ENCODE measurements at places on chromosomes 1 and 21.

- no peak overlapping the region for H3K27ac ChIP-seq
- H3K4me3 ChIP-seq, result no peak overlapping the region
- peaks cover 5% of the 10 kb centered on the region for H3K36me3 ChIP-seq
- DNase-seq, result no peak
- no peaks in the 10 kb centered on the region for H3K4me1 ChIP-seq
These were observed 20.3 kb downstream of the RNASEL start for GRCh38 chr1:182568647-182569284.

DNA sequence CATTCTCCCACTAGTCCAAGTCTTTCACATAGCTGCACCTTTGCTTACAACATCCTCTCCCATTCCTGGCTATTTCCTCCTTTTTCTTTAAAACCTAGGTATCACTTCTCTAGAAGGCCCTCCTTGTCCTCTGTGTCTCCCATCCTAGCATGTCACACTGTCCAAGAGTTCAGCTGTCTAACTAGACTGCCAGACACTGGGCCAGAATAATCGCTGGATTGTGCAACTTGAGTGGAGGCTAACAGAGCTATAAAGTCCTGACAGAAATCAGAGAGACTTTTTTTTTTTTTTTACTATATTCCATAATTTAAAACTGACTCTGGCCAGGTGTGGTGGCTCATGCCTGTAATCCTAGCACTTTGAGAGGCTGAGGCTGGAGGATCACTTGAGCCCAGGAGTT lies 4.2 kb upstream of the ANGPTL7 start:
- peaks cover 6% of the 10 kb centered on the region for H3K4me1 ChIP-seq
- no peaks in the 10 kb centered on the region for H3K27me3 ChIP-seq
- no peak overlapping the region for H3K4me3 ChIP-seq
- no peak for DNase-seq
- H3K27ac ChIP-seq, result no peak overlapping the region
- H3K36me3 ChIP-seq, result peaks cover 40% of the 10 kb centered on the region

DNA sequence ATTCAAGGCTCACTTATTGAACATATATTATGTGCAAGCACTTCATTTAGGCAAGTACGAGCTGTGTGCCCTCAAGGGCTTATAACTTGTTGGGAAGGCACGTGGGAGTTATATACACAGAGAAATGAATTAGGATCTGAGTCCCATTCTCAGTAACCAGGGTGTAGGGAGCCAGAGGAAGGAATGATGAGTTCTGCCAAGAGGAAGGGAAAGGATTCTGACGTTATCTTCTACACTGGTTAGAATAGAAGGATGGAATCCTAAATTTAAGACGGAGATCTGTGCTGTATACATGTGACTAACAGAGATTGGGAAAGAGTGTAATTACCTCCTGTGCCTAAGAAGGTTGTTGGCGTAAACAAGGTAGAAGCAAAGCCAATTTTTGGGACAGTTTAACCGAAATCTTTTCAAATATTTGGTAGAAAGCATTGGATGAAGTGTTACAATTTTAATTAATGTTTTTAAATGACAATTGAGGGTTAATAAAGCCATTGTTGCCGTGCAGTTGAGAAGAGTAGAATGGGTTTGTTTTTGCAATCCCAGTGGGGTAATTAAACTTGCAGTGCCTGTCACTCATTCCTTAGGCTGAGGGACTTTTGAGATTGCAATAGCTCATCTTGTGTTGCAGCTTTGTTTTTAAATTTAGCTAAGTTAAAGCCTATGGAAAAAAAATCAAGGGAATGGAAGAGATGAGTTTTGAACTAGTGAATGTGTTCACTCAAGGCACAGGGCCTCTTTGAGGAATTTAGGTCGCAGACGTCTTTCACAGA lies 177.2 kb downstream of the NFIA start:
- peak overlapping the region; percentile 36 for H3K27ac ChIP-seq
- peaks cover 34% of the 10 kb centered on the region for H3K4me1 ChIP-seq
- peaks cover 7% of the 10 kb centered on the region for H3K36me3 ChIP-seq
- H3K27me3 ChIP-seq, result no peaks in the 10 kb centered on the region

DNA sequence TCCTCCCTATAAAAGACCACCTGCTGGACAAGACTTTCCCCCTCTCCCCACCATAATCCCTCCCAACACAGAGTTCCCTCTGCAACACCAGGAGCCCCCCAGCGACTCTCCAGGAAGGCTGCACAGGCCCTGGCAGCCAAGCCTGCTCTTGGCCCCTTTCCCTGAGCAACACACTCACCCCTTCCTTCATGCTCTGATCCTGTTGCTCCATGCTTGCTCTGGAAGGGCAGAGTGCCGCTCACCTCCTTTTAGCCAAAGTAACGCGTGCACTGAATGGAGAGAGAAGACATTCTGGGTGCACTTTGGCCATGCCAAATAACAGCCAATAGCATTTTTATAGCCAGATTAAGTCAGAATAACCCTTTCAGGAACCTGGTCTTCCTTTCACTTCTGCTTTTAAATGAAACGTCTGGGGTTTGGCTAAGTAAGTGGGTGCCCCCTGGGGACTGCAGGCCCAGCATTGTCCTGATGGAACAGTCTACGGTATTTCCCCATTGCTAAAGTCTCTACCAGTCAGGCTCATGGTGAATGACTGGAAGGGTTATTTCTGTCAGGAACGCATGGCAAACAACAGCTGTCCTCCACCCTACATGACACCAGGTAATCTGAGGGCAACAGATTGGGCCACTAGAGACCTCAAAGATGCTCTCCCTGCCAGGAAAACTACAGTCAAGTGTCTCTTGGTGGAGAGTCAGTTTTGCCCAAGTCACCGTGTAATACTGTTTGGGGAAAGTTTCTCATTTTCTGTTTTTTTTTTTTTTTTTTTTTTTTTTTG lies at the start of gene SLC2A5:
Gene SLC2A5, minus strand, starts transcription at position 310 of the 775 bp plus-strand sequence. Its CDS starts 99 bp downstream, at position 211.
- DNase-seq, result no peak
- no peaks in the 10 kb centered on the region for H3K27me3 ChIP-seq
- no peak within 1 kb of the TSS for H3K4me3 ChIP-seq

- no peak for DNase-seq
- peaks cover 15% of the 10 kb centered on the region for H3K27me3 ChIP-seq
These were observed 17.5 kb upstream of the COL6A2 start for GRCh38 chr21:46080171-46081021.

- H3K4me3 ChIP-seq, result no peak overlapping the region
- peak overlapping the region; percentile 74 for H3K27ac ChIP-seq
- no peaks in the 10 kb centered on the region for H3K27me3 ChIP-seq
- H3K4me1 ChIP-seq, result no peaks in the 10 kb centered on the region
These were observed 17.7 kb upstream of the PRRC2C start for GRCh38 chr1:171467626-171468025.

GRCh38 chr1:83813576-83813975 lies 185.4 kb downstream of the TTLL7 start:
- DNase-seq, result no peak
- H3K4me1 ChIP-seq, result peaks cover 17% of the 10 kb centered on the region
- H3K27me3 ChIP-seq, result no peaks in the 10 kb centered on the region
- no peak overlapping the region for H3K27ac ChIP-seq
- H3K36me3 ChIP-seq, result no peaks in the 10 kb centered on the region

DNA sequence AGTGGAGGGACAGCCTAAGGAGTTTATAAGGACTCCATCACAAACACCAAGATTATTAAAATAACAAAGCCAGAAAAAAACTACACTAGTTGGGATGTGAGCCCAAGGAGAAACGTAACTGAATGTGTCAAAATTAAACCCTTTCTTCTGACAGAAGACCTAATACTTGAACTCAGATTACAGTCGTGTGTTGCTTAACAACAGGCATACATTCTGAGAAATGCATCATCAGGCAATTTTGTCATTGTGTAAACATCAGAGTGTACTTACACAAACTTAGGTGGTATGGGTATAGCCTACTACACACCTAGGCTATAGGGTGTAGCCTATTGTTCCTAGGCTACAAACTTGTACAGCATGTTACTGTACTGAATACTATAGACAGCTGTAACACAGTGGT lies 23.4 kb downstream of the DSTYK start:
- peaks cover 20% of the 10 kb centered on the region for H3K4me1 ChIP-seq
- no peak overlapping the region for H3K27ac ChIP-seq
- H3K4me3 ChIP-seq, result no peak overlapping the region
- no peaks in the 10 kb centered on the region for H3K27me3 ChIP-seq
- peak; percentile 72 for DNase-seq
- H3K36me3 ChIP-seq, result peaks cover 5% of the 10 kb centered on the region

DNA sequence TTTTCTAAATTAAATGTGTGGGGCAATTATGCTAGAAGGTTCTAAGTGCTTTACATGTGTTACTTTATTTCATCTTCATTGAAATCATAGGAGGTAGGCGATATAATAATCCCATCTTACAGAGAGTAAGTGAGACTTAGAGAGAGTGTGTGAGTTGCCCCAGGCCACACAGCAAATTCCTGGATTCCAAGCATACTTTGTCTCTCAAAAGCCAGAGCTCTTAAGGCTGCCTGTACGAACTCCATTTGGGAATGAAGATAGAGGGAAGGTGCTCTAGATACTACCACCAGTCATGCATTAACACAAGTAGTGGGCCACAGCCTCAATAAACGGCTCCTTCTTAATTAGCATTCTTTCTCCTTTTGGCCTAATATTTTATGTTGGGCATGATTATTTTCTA lies 170.1 kb downstream of the SIPA1L2 start:
- no peak for DNase-seq
- no peaks in the 10 kb centered on the region for H3K27me3 ChIP-seq
- H3K4me1 ChIP-seq, result no peaks in the 10 kb centered on the region
- peaks cover 7% of the 10 kb centered on the region for H3K36me3 ChIP-seq

DNA sequence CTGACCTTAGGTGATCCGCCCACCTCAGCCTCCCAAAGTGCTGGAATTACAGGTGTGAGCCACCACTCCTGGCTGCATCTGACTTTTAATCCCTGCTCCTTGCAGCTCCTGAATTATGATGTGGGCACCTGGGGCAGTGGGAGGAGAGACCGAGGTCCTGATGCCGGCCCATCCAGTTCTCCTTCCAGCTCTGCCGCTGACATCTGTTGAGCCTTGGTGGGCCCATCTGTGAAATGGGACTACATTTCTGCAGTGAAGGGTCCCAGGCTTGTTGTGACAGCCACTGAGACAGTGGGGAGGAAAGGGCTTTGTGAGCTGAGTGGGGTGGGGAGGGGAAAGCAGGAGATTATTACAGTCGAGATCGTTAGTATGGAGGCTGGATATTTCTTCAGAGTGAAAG lies 11.8 kb downstream of the PLA2G2F start:
- no peak for DNase-seq
- peaks cover 6% of the 10 kb centered on the region for H3K4me1 ChIP-seq
- H3K36me3 ChIP-seq, result no peaks in the 10 kb centered on the region
- no peaks in the 10 kb centered on the region for H3K27me3 ChIP-seq
- no peak overlapping the region for H3K27ac ChIP-seq

DNA sequence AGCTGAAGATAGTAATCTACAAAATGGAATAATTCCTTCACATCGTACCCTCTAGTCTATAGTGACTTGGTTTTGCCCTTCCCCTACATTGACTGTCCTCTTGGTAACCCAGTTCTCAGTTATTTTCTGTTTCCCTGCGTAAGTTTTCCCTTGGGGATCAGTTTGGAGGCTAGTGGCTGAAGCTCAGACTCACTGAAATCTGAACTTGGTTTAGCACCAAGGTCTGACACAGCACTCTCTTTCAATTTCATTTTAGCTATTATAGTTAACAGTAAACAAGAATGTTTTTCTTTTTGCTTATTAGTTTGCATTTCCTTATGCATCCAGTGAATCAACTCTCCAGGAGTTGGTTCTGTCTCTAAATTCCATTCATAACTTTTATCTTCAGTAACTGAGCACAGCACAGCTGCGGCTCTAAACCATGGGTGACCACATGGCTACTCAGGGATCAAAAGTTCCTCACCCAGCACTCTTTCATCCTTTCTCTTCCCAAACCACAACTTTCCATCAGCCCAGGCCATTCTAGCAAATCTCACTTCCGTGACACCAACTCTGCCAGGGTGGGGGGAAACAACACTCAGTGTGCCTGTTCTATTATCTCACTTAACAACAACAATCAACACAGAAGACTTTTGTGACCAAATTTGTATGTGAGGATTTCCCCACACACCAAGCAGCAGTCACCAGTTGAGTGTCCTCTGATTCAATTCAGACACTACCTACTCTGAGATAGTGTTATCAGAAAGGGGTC lies 17.6 kb upstream of the IFI6 start:
- peaks cover 5% of the 10 kb centered on the region for H3K36me3 ChIP-seq
- peaks cover 38% of the 10 kb centered on the region for H3K27me3 ChIP-seq
- DNase-seq, result no peak
- H3K4me1 ChIP-seq, result no peaks in the 10 kb centered on the region
- H3K4me3 ChIP-seq, result no peak overlapping the region

DNA sequence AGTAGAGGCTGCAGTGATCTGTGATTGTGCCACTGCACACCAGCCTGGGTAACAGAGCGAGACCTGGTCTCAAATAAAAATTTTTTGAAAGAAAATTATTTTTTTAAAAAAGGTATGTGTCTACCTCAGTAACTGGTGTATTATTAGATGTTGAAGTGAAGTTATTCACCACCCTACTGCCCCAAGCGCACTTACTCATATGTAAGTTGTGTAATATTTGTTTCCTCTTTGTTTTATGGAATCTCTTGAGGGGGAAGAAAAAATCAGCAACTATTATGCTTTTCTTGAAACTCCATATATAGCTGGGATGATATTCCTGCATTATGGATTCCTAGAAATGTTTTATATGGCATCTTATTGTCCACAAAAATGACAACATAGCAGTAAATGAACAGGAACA lies 21.3 kb downstream of the RBM15 start:
- H3K27ac ChIP-seq, result no peak overlapping the region
- peaks cover 35% of the 10 kb centered on the region for H3K36me3 ChIP-seq
- no peaks in the 10 kb centered on the region for H3K27me3 ChIP-seq
- peaks cover 12% of the 10 kb centered on the region for H3K4me1 ChIP-seq

DNA sequence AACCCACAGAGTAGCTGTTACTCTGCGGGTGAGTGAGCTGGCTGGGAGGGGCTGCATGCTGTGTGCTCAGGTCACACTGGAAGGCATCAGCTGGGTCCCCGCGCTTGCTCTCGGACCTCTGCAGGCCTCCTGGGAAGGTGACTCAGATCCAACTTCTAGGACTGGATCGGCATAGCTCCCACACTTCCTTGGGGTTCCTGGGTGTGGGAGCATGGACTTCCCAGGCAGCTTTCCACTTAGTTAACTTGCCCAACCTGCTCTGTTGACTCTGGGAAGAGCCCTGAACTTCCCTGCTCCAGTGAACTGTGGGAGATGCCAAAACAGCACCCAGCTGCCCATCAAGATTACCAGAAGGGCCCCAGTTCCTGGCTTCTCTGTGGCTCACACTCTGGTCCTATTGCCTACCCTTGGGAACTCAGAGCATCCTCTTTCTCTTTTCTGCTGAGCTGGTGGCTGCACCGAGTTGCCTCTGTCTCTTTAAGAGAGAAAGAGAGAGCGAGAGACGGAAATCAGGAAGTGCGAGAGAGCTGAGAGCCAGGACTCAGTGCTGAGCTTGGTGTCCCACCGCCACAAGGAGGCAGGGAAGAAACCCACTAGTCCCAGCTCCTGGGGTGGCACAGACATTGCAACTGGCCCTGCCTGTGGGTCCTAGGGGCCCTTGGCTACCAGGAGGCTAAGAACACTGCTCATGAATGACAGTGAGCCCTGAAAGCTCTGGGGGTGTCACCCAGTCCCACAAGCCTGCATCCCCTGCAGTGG lies at the start of gene IKBKE:
Gene IKBKE, plus strand, starts transcription at position 544 of the 759 bp plus-strand sequence. CDS start 2,752 bp downstream, outside the sequence.
- peak within 1 kb of the TSS; percentile 75 for H3K4me3 ChIP-seq
- peak within 1 kb of the TSS; percentile 61 for H3K27ac ChIP-seq
- H3K27me3 ChIP-seq, result peaks cover 13% of the 10 kb centered on the region
- peaks cover 43% of the 10 kb centered on the region for H3K4me1 ChIP-seq
- DNase-seq, result peak; percentile 85
- H3K36me3 ChIP-seq, result peaks cover 12% of the 10 kb centered on the region

GRCh38 chr1:223811634-223812101 lies 34.1 kb downstream of the TP53BP2 start:
- peaks cover 28% of the 10 kb centered on the region for H3K4me1 ChIP-seq
- peak; percentile 74 for DNase-seq
- no peak overlapping the region for H3K4me3 ChIP-seq
- no peaks in the 10 kb centered on the region for H3K27me3 ChIP-seq
- peaks cover 54% of the 10 kb centered on the region for H3K36me3 ChIP-seq
- H3K27ac ChIP-seq, result no peak overlapping the region
